Endothelial cell (in vitro differentiated cells): ENCODE measurements at places on chromosomes 2 and 18. TPM values are rescaled to one million over a fixed set of nuclear protein-coding genes. Genes with fewer than 3 reads are reported as not detected.
A peak's percentile ranks its signal among the peaks of the same experiment; 100 is the strongest.

- DNase-seq: no peak
- no peak overlapping the region for H3K4me3 ChIP-seq
- no peak overlapping the region for H3K27ac ChIP-seq
- H3K27me3 ChIP-seq: peaks cover 3% of the 10 kb centered on the region
- peaks cover 29% of the 10 kb centered on the region for H3K36me3 ChIP-seq
Observed at GRCh38 chr2:21020031-21020667, 23.7 kb downstream of the APOB start.

GRCh38 chr18:25109484-25109883 lies 242.5 kb downstream of the ZNF521 start:
- H3K36me3 ChIP-seq: peaks cover 25% of the 10 kb centered on the region
- peaks cover 8% of the 10 kb centered on the region for H3K27me3 ChIP-seq
- H3K27ac ChIP-seq: no peak overlapping the region
- no peak overlapping the region for H3K4me3 ChIP-seq
- DNase-seq: no peak

GRCh38 chr2:10947446-10948187 lies 35.9 kb downstream of the KCNF1 start:
- no peaks in the 10 kb centered on the region for H3K4me1 ChIP-seq
- peaks cover 14% of the 10 kb centered on the region for H3K27me3 ChIP-seq
- H3K27ac ChIP-seq: no peak overlapping the region
- peaks cover 3% of the 10 kb centered on the region for H3K36me3 ChIP-seq

GRCh38 chr2:165827921-165828276 lies 33.9 kb upstream of the GALNT3 start:
- no peaks in the 10 kb centered on the region for H3K36me3 ChIP-seq
- DNase-seq: no peak
- H3K27me3 ChIP-seq: peaks cover 1% of the 10 kb centered on the region

- peaks cover 5% of the 10 kb centered on the region for H3K4me1 ChIP-seq
- no peak overlapping the region for H3K27ac ChIP-seq
Observed at GRCh38 chr18:47953471-47953931, 23.0 kb upstream of the SMAD2 start.

DNA sequence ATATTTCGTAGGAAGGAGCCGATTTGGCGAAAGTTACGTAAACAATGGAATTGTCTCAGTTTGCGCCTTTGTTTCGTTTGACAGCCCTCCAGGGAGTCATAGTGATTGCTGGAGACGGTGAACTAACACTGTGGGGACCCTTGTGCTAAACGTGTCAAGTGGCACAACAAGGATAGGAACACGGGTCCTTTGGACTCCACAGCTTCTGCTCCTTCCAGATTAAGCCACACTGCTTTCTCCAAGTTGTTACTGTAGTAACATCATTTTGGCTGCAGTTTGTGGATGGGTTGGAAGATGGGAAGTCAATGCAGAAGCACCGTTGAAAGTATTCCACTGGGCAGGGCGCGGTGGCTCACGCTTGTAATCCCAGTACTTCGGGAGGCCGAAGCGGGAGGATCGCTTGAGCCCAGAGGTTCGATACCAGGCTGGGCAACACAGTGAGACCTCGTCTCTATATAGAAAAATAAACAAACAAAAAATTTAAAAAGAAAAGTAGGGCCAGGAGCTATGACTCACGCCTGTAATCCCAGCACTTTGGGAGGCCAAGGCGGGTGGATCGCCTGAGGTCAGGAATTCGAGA lies 636 bp upstream of the IMMT start:
- H3K27me3 ChIP-seq: no peaks in the 10 kb centered on the region
- H3K27ac ChIP-seq: peak overlapping the region; percentile 85
- H3K36me3 ChIP-seq: peaks cover 4% of the 10 kb centered on the region
- H3K4me3 ChIP-seq: peak overlapping the region; percentile 95
- H3K4me1 ChIP-seq: peaks cover 34% of the 10 kb centered on the region
- no peak for DNase-seq

- H3K4me1 ChIP-seq: peaks cover 6% of the 10 kb centered on the region
- H3K36me3 ChIP-seq: no peaks in the 10 kb centered on the region
- H3K27me3 ChIP-seq: no peaks in the 10 kb centered on the region
- no peak overlapping the region for H3K4me3 ChIP-seq
- H3K27ac ChIP-seq: no peak overlapping the region
- DNase-seq: no peak
Observed at GRCh38 chr18:39647627-39648534, 2082.3 kb upstream of the CELF4 start.

DNA sequence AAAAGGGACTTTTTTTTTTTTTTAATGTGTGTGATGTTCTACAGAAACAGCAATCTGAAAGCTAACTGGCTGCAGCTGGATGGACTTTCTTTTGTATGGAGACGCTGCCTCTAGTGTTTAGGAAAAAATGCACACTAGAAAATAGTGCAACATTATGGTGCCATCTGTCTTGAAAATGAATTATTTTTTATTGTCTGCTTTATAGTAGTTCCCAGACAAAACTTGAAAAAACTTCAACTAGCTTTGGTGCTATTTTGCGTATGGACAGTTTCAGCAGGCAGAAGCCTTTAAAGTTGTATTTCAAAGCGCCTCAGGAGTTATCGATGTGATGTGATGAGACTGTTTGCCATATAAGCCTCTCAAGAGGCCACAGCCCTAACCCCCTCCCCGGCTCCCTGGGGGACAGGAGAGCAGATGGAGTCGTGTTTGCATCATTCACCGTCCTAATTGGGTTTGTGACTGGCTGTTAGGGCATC lies 86.9 kb downstream of the LTBP1 start:
- H3K27ac ChIP-seq: no peak overlapping the region
- DNase-seq: no peak
- H3K4me3 ChIP-seq: no peak overlapping the region
- peaks cover 16% of the 10 kb centered on the region for H3K4me1 ChIP-seq

DNA sequence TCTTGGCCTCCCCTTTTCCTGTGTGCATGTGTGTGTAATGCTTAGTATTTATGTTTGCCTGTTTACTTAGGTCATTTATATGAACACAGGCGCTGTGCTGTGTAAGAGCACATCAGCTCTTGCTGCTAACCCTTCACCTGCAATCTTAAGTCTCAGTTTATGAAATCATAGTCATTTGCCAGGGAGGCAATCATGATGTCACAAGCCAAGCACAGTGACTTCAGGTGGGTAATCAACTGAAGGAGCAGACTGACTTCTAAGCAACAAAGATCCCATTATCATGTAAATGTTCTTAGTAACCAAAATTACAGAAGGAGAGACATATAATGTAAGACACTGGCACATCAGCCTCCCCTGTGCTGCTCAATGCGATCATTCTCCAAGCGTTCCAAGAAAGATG lies 386.3 kb upstream of the MEIS1 start:
- no peak overlapping the region for H3K27ac ChIP-seq
- H3K4me1 ChIP-seq: peaks cover 5% of the 10 kb centered on the region
- H3K27me3 ChIP-seq: no peaks in the 10 kb centered on the region

DNA sequence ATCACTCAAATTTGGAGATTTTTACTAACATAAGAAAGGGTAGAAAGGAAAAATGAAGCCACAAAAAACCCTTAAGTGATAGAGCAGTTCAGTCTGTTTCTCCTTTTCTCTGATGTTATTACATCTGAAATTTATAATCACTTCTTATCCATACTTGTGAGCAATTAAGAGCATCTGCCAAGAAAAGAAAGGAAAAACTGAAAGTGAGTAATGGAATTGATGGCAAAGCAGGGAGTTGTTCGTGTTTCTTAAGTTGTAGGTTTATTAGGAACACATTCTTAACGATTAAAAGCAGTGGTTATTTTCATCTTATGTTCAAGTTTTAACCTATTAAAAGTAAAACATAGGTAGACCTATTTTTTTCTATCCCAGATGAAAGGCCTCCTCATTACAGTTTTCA lies 277.7 kb downstream of the RND3 start:
- H3K27ac ChIP-seq: no peak overlapping the region
- H3K27me3 ChIP-seq: peaks cover 2% of the 10 kb centered on the region
- H3K36me3 ChIP-seq: no peaks in the 10 kb centered on the region

GRCh38 chr2:108967757-108968156 lies 21.3 kb downstream of the EDAR start:
- H3K27ac ChIP-seq: no peak overlapping the region
- H3K4me3 ChIP-seq: no peak overlapping the region
- DNase-seq: no peak
- no peaks in the 10 kb centered on the region for H3K36me3 ChIP-seq
- H3K27me3 ChIP-seq: peaks cover 1% of the 10 kb centered on the region

GRCh38 chr2:37776487-37776886 lies 105.0 kb upstream of the CDC42EP3 start:
- H3K27me3 ChIP-seq: peaks cover 2% of the 10 kb centered on the region
- no peak overlapping the region for H3K4me3 ChIP-seq
- H3K36me3 ChIP-seq: peaks cover 3% of the 10 kb centered on the region

Gene LONRF2
- not detected for total RNA-seq

Gene FEV
- total RNA-seq: 0.56 TPM

DNA sequence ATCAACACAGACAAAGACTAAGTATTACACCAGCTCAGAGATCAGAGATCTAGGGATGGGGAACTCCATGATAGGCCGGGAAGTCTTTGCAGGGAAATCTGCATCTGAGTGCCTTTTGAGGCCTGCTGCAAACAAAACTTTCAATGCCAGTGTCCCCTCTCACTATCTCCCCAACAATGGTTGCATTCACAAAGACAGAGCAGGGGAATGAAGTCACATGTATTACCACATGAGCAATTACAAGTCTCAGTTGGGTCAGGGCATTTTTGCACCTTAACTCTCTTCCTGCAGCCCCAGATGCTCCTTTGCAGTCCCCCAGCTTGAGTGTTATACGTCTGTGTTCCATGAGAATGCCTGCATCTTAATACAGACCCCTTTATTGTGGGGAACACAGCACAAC lies 1.8 kb upstream of the RNF144A start:
- no peak for DNase-seq
- H3K4me3 ChIP-seq: no peak overlapping the region
- H3K4me1 ChIP-seq: peaks cover 13% of the 10 kb centered on the region
- H3K36me3 ChIP-seq: peaks cover 19% of the 10 kb centered on the region
- no peak overlapping the region for H3K27ac ChIP-seq

- no peak overlapping the region for H3K27ac ChIP-seq
- H3K27me3 ChIP-seq: no peaks in the 10 kb centered on the region
- DNase-seq: no peak
- peaks cover 16% of the 10 kb centered on the region for H3K36me3 ChIP-seq
- peak overlapping the region; percentile 39 for H3K4me3 ChIP-seq
Observed at GRCh38 chr2:47838686-47839085, 55.7 kb downstream of the MSH6 start.

Gene FSHR
- total RNA-seq: not detected

DNA sequence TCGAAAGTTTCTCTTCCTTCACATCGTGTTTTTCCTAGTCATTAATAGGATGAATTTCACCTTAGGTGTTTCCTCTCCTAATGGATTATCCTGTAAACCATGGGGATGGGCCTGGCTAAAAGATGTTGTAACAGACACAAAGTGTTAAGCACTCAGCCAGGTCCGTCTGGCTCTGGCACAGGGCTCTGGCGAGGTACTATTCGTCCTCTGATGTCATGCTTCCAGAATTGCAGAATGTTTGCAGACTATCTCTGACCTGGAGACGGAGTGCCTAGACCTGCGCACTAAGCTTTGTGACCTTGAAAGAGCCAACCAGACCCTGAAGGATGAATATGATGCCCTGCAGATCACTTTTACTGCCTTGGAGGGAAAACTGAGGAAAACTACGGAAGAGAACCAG lies 13.2 kb downstream of the ATG16L1 start:
- DNase-seq: no peak
- peaks cover 48% of the 10 kb centered on the region for H3K36me3 ChIP-seq
- H3K4me1 ChIP-seq: peaks cover 14% of the 10 kb centered on the region

DNA sequence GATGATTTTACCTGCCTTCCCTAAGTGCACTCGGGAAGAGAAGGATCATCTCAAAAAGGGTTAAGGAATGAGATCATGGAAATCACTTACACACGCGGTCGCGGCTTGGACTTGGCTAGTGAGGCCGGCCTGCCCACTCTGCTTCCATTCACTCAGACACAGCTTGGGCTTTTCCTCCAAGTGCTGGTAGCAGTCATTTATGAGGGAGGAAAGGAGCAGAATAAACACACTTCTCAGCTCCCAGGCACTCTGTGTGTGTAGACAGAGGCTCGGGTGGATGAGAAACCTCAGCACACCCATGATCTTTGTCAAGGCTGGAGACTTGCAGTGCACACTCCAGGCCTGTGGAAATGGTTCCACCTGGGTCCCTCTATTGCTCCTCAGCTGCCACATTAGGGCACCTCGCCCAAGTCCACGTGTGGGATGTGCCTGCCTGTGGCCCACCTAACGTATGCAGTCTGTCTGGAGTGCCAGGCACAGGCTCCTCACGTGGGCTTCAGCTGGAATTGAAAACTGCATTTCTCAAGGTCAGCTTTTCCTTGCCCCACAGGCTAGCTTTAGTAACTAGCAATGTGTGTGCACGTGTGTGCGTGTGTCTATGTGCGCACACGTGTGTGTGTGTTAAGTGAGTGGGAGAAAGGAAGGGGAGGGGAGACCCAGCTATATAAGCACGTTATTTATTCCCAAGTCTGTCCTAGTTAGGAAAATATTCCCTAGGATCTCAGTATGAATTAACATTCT lies 288.4 kb downstream of the SOX11 start:
- no peaks in the 10 kb centered on the region for H3K4me1 ChIP-seq
- no peak overlapping the region for H3K27ac ChIP-seq
- no peak for DNase-seq
- no peaks in the 10 kb centered on the region for H3K36me3 ChIP-seq
- H3K27me3 ChIP-seq: peaks cover 2% of the 10 kb centered on the region

DNA sequence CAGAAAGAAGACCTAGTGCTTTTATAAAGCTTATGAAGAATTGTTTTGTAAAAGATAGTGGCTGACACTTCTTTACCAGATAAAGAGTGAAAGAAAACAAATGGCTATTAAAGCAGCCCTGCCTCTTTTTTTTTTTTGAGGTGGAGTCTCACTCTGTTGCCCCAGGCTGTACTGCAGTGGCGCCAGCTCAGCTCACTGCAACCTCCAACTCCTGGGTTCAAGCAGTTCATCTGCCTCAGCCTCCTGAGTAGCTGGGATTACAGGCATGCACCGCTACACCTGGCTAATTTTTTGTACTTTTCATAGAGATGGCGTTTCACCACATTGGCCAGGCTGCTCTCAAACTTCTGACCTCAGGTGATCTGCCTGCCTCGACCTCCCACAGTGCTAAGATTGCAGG lies 12.9 kb downstream of the ARPC2 start:
- no peaks in the 10 kb centered on the region for H3K27me3 ChIP-seq
- no peak overlapping the region for H3K27ac ChIP-seq
- DNase-seq: no peak
- peaks cover 63% of the 10 kb centered on the region for H3K36me3 ChIP-seq
- peaks cover 8% of the 10 kb centered on the region for H3K4me1 ChIP-seq

Gene FBXO48
- total RNA-seq: 1.6 TPM

GRCh38 chr2:100198461-100199230 lies 56.3 kb upstream of the AFF3 start:
- DNase-seq: no peak
- H3K27ac ChIP-seq: no peak overlapping the region
- peaks cover 9% of the 10 kb centered on the region for H3K4me1 ChIP-seq
- H3K27me3 ChIP-seq: peaks cover 11% of the 10 kb centered on the region

GRCh38 chr2:74585406-74586185 lies 31.1 kb downstream of the DOK1 start:
- H3K4me1 ChIP-seq: peaks cover 10% of the 10 kb centered on the region
- no peaks in the 10 kb centered on the region for H3K36me3 ChIP-seq
- no peak overlapping the region for H3K27ac ChIP-seq
- DNase-seq: no peak
- H3K27me3 ChIP-seq: no peaks in the 10 kb centered on the region
